Keratinocyte (primary cell): ENCODE measurements at places on chromosomes 1 and 21.

GRCh38 chr21:28063241-28064216 is 929.1 kb downstream of the LTN1 start:
- no peak for DNase-seq

DNA sequence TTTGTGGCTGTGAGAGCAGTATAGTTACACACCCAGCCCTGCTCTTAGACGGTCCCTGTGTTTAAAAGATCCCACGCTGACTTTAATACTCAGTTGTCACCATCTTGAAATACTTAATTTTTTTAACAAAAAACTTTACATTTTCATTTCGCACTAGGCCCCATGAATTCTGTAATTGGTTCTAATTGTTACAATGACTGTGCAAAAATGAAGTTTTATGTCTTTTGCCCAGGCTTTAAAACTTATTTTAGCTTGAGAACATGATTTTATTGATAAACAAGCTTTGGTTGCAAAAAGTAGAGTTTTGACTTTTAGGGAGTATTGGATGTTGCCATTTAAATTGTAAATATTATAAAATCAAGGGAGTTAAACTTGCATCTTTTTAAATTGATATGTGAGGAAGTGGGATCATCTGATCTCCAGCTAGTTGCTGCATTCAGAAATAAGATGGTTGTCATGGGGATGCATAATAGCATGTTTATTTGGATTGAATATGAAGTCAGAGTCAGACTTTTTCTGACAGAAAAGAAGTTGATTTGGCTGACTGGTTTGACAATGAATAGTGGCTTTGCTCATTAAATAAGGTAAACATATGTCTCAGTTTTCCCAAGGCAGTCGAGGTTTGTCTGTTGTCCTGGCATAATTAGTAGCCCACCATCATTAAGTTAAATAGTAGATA is 23.0 kb upstream of the CRP start:
- no peak for DNase-seq

DNA sequence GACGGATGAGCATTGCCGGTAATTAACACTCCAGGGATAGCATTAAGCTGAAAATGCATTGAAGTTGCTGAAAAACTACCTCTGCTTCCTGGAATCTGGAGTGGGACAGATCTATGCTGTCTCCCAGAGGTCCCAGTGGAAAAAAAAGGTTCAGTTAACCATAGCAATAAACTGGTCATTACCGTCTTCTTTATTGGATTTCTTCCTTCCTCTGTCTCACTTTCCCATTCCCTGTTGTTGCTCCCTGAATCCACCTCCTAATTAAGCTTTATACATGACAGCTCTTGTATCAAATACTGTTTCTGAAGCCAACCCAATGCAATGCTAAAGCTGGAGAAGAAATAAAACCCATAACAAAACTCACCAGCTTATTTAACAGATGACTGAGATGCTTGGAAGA is 1805.9 kb downstream of the NCAM2 start:
- no peak for DNase-seq

- DNase-seq = no peak
These were observed 40.4 kb upstream of the GJA5 start for GRCh38 chr1:147800804-147801203.

DNA sequence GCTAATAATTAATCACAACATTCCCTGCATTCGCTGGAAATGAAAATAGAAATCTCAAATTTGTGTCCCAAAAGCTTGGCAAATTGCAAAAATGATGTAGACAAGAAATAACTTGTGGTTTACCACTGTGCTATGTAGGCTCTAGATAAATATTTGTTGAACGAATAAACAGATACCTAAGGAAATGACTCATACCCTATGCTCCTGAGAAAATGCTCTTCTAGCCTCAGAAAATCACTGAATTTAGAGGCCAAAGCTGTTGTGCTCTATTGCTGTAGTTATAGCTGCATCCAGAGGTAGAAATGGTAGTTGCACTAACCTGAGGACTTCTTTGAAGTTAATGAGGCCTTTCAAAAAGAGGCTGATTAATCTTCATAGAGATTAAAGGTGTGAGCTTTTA is 142.0 kb upstream of the ZNHIT6 start:
- peak; percentile 21 for DNase-seq

GRCh38 chr21:31531967-31532366 is 127.5 kb upstream of the SOD1 start:
- no peak for DNase-seq

GRCh38 chr1:2514863-2515762 is 11.3 kb downstream of the PANK4 start:
- no peak for DNase-seq

- DNase-seq = peak; percentile 23
These were observed 45.8 kb upstream of the NTPCR start for GRCh38 chr1:232904566-232904965.

DNA sequence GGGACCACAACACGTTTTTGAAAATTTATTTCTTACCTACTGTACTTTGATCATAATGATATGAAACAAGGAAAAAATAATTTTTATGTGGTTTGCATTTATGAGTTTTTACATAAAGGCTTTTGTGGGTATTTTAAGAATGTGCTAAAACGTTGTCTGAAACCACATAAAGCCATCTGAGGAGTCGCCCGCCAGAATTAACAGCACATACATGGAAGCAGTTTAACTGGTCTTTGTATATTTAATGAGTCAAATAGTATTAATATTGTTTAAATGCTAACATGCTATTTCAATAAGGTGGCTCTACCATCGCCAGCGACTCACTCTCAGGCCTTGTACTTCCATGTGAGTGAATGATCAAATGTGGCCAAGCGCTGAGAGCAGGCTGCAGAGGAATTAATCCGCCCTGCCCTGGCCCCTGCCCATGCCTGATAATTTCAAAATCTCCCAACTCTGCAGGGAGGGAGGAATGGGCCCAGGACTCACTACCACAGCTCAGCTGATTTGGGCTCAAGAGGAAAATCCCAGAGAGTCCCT is 49.6 kb downstream of the SLC66A1 start:
- no peak for DNase-seq

DNA sequence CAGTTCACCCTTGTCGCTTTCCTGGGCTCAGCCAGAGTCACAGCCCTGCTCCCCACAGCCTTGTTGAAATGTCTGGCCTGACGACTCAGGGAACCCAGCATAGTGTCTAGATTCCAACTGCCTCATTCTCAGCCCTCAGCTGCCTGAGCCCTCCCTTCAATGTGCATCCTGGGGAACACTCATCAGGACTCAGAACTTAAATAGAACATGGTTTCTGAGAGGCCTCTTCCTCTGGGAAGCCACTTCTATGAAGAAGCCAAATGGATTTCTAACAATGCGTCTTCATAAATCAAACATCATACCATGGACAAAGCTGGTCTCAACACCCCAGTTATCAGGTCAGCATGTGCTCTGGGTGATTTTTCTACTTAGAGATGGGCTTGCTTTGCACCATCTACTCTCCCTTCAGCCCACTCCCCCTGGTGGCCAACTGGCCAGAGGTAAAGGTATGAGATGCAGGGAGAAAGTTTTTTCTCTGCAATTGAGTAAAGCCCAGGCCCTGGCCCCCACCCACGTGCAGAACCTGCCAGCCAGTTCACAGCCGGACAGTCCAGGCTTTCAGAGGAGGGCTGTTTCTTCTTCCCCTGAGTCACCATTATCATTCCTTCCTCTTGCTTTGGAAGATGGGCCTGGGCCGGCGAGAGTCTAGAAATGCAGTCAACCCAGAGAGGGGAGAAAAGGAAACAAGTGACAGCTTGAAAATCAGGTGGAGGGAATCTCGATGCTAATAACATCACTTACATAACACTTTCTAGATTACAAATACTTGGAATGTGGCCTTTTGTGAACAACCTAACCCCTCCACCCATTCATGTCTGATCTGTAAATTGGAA is 32.1 kb downstream of the CD244 start:
- peak; percentile 32 for DNase-seq

DNA sequence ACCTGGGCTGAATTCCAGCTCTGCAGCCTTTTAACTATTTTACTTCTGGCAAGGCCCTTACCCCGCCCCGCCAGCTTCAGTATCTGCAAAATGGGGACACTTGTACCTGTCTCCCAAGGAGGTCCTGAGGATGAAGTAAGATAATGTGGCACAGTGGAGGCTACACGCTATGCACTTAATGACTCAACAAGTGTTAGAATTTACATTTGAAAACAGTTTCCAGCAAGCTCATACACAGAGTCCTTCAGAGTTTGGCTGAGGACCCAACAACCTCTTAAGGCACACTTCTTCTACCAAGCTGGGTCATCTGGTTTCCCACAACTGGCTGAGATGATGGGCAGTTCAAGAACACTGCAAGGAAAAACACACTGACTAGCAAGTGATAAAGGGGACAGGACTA is 30.2 kb upstream of the SLC22A15 start:
- no peak for DNase-seq

DNA sequence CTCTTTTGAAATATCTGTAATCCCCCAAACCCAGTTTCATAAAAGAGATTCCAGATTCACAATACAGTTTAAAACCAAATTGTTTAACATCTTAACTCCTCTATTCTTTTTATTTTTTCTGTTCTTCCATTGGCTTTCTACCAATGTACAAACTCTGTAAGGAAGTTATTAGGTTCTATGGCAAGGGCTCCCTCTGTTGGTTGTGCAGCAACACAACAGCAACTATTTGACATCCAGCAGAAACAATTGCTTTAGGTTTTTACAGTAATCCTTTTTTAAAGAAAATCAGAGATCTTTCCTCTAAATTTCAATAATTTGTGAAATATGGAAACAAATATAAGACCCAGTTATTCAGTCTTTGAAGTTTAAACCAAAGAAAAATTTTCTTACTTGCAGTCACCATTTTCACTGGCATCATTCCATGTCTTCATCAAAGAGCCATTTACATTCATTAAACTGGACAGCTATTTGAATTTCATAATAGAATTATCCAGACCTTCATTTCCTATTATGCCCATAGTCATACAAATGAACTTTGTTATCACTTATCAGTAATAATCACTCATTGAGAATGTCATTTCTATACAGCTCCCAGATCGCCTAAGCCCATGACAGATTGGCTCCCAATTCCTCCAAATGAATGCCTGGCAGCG is 46.5 kb upstream of the RNF11 start:
- DNase-seq = no peak

DNA sequence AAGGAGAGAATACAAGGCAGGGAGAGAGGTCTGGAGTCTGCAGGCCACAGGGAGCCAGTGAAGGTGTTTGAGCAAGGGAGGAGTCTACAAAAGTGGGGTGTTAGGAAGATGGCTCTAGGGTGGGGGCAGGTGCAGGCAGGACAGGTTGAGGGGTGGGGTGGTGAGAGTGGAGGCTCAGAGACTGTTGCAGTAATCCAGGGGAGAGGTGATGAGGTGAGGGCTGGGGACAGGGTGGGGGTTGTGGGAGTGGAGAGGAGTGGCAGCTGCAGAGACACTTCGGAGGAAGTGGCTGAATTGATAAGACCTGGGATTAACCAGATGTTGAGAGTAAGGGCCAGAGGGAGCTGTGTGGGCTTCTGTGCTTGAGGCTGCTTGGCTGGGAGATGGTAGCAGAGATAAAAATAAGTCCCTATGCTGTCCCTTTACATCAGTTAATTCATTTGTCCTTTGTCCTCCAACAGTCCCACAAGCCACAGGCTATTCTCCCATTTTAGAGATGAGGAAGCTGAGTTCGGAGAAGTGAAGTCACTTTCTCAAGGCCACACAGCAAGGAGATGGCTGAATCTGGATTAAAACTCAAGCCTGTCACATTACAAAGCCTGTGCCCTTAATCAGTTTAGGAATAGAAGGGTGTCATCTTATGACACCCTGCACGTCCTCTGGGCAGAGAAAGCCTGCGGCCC is 54.8 kb upstream of the SYNC start:
- no peak for DNase-seq

DNA sequence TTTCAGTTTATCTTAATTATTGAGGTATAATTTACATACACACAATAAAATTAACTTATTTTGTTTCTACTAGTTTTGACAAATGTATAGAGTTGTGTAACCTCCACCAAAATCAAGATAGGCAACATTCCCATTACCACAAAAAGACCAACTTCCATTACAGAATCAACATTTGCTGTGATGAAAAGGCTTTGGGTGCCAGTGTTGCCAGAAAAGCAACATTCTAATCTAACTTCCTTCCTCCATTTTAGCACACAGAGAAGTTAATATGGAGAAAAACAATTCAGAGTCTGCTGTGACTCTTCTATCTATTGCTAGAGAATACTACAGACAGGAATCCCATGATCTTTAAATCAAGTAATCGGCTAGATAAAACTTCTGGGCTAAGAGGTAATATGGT is 245.3 kb downstream of the RERE start:
- no peak for DNase-seq

GRCh38 chr1:211929683-211930082 is 99.1 kb upstream of the LPGAT1 start:
- DNase-seq = no peak

- peak; percentile 7 for DNase-seq
These were observed 164.6 kb upstream of the GJB5 start for GRCh38 chr1:34590211-34590623.

- DNase-seq = no peak
These were observed 68.1 kb downstream of the EDEM3 start for GRCh38 chr1:184686540-184686939.

GRCh38 chr1:117171900-117172511 is 38.7 kb downstream of the VTCN1 start:
- no peak for DNase-seq

- DNase-seq = no peak
These were observed 812 bp upstream of the ARF1 start for GRCh38 chr1:228081578-228082213.

GRCh38 chr21:42236693-42237092 is 17.8 kb downstream of the ABCG1 start:
- no peak for DNase-seq

DNA sequence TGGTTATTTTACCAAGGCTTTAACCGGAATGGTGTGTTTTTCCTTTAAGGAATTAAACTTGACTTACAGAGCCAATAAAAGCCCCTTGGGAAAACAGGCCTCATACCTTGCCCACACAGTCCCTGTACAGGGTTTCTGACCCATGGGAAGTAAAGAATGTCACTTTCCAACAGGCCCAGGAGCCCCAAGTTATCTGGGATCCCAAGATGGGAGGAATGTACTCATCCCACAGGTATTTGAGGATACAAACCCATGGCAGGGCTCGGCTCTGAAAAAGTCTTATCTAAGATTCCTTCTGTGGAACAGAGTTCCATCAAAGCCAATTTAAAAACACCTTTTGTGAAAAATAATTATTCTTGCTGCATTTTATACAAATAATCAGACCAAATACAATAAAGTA is 15.3 kb upstream of the COX20 start:
- DNase-seq = no peak

DNA sequence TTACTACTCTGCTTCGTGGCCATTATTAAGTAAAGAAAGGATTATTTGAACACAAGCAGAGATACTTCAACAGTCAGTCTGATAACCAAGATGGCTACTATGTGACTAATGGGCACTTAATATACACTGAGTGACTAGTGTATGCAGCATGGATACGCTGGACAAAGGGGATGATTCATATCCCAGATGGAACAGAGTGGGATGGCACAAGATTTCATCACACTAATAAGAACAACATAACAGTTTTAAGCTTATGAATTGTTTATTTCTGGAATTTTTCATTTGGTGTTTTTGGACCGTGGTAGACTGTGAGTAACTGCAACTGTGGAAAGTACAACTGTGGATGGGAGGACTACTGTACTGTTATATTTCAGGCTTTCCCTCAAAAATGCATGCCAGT is 9.4 kb downstream of the ZCCHC17 start:
- peak; percentile 32 for DNase-seq
